Activated CD4-positive, alpha-beta T cell treated with anti-CD3 and anti-CD28 coated beads for 4 hours (primary cell): ENCODE measurements at places on chromosomes 13 and 19.

GRCh38 chr13:58960888-58961287, 1202.8 kb downstream of the DIAPH3 start:
- DNase-seq = no peak

GRCh38 chr13:44904967-44905366, 84.3 kb downstream of the NUFIP1 start:
- DNase-seq = no peak

DNA sequence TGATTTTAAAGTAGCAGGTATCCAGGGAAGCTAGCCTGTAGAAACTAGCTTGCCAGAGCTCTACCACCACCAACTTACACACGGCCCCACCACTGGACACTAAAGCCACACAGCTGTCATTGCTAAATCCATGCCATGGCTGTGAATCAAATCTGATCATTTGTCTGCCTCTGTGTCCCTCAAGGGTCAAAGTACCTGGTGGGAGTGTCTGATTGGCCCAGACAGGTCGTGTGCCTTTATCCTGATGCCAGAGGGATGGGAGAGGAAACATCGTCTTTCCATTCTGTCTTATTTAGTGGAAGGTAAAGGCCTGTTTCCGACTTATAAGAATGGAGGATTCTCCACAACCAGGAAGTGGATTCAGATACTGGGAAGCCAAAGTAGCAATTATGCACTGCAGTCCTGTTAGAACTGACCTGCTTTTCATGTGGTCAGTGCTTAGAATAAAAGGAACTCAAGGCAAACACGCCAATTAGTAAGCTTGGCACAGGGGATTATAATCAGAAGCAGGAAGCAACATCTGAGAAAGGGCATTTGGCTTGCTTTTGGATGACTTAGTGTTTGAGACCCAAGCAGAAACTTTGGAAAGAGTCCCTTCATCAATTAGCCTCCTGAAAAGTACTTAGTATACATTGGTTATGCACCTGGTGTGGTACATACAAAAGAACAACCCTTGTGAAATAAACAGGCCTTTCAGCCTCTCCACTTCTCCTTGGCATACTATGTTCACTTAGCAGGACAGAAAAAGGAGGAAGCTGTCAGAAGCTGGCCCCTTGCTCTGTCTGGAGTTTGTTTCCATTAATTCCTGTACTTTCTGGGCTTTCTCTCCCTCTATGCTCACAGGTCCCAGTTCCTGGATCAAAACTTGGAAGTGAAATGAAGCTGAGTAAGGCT, 192.4 kb downstream of the NUFIP1 start:
- no peak for DNase-seq

GRCh38 chr13:41505209-41505835, 48.0 kb downstream of the RGCC start:
- DNase-seq = no peak

- no peak for DNase-seq
These were observed 170.6 kb downstream of the KCTD12 start for GRCh38 chr13:76715621-76716020.

DNA sequence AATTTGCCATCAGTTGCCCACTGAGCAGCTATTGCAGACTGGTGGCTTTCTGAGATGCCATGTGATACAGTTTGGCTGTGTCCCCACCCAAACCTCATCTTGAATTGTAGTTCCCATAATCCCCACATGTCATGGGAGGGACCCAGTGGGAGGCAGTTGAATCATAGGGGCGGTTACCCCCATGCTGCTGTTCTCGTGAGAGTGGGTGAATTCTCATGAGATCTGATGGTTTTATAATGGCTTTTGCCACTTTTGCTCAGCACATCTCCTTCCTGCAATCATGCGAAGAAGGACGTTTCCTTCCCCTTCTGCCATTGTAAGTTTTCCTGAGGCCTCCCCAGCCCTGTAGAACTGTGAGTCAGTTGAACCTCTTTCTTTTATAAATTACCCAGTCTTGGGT, 34.8 kb upstream of the ANKRD10 start:
- no peak for DNase-seq

- no peak for DNase-seq
These were observed 84.3 kb downstream of the TM9SF2 start for GRCh38 chr13:99585609-99586008.

GRCh38 chr13:74555651-74556420, 421.6 kb upstream of the KLF12 start:
- DNase-seq = no peak

DNA sequence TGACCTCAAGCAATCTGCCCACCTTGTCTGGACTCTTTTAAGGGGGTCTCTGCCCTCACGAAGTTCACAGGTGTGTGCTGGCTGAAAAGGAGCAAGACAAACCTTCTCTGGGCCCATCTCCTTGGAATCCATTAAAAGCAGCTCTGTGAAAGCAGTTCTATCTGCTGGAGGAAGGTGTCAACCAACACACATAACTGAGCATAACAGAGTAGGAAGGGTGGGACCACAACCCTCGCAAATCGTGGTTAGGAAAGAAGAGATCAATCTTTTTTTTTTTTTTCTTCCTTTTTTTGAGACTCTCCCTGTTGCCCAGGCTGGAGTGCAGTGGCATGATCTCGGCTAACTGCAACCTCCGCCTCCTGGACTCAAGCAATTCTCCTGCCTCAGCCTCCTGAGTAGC, 1.4 kb downstream of the SUGP2 start:
- no peak for DNase-seq

GRCh38 chr13:85601526-85601925, 197.7 kb downstream of the SLITRK6 start:
- no peak for DNase-seq
